T-helper 1 cell (primary cell): ENCODE measurements at places on chromosomes 3 and 15.

- no peak for DNase-seq
Measured at GRCh38 chr3:123085932-123086627, 19.3 kb downstream of the PDIA5 start.

DNA sequence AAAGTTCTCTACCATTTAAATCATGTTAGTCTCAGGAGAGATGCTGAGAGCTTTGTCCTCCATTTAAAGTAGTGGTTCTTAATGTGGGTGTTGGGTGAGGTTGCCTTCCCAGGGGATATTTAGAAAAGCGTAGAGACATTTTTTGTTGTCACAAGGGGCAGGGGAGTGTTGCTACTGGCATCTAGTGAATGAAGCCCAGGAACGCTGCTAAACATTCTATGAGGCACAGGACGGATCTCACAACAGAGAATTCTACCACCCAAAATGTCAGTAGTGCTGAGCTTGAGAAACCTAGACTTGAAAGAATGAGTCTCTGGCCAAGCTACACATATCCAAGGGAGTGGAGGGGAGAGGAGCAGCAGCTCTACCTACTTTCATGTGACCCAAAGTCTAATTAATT is 60.7 kb upstream of the CTNNB1 start:
- no peak for DNase-seq

GRCh38 chr3:23035927-23036640 is 167.0 kb upstream of the UBE2E2 start:
- no peak for DNase-seq

GRCh38 chr3:183968666-183969245 is 48.9 kb downstream of the ABCC5 start:
- DNase-seq, result no peak

GRCh38 chr15:96338074-96338765 is 7.7 kb downstream of the NR2F2 start:
- DNase-seq, result no peak

DNA sequence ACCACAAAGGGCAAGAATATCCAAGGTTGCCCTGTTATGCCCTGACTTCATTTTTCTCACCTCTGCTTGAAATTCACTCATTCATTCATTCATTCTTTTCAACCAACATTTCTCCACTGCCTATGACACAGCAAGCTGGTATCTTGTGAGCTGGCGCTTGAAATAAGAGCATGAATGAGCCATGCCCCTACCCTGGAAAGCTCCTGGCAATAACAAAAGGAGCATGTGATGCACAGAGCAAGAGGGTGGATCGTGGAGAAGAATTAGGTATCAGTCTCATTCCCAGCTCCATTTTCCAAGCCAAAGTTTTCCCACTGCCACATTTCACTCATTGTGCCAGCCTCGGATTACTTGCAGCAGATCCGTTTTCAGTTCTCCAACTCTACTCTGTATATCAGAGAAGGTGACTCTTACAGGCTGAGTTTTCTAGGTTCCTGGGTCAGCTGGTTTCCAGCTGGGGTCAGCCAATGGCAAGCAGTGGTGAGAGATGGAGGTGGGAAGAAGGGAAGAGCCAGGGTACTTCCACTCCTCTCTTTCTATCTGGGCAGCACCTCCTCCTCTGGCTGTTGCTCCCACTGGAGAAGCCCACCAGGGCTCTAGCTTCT is 144.8 kb downstream of the SUCLG2 start:
- DNase-seq, result no peak

DNA sequence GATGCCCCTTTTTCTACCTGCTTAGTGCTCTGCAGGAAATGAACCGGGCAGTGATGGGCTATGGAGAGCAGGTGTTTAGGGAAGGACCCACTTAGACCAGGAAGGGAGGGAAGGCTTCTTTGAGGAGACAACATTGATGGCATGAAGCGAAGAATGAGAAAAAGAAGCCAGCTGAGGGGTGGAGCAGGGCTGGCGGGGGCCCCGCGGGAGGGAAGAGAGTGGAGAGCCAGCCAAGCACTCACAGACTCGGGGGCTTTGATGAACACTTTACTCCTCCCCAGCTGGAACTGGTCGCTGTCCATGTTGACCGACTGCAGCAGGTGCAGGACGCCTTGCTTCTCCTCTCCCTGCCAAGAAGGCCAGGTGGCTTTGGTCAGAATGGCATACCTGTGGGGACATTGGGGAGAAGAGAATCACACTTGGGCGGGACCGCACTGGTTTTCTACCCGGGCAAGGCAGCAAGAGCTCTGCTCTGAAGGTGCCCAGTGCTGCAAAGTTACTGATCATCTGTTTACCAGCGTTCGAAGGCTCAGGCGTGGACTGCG is 28.4 kb upstream of the LDHAL6B start:
- no peak for DNase-seq

GRCh38 chr15:101135532-101136166 is 116.2 kb downstream of the CHSY1 start:
- DNase-seq, result peak; percentile 18

DNA sequence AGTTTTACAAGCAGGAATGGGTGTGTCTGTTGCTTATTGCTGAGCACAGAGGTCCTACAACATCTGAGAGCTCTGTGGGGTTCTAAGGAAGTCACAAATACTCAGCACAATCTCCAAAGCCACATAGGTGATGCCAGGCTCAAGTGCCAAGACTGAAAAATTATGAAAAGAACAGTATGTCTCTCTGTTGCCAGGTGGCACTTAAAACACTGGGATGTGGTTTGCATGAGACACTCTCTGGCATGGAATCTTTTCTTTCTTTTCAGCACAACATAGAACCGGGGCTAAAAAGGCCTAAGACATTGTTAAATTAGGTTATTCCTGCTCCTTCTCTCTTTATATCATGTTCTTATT is 127.3 kb upstream of the PRICKLE2 start:
- no peak for DNase-seq

- DNase-seq, result no peak
Measured at GRCh38 chr15:86237111-86237500, 157.4 kb downstream of the AGBL1 start.

DNA sequence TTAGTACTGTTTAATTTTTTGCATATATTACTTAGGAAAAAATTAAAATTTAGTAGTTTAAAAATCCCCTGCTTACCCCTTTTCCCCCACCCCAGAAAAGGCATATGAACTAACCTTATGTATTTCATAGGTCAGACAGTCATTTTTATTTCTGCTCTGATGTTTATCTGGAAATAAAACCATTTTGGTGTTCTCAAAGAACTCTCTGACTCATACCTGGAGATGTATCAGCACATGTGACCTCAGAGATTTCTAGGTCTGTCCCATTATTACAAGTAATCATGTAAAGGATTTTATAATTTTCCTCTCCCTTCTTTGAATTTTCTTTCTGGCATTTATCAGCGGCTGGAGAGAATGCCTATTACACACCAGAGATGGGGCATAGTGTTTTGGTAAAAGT is 14.1 kb upstream of the CCR8 start:
- no peak for DNase-seq

- DNase-seq, result no peak
Measured at GRCh38 chr3:122915300-122916055, 112.1 kb downstream of the SEMA5B start.

GRCh38 chr3:168431491-168431890 is 335.8 kb upstream of the GOLIM4 start:
- no peak for DNase-seq

DNA sequence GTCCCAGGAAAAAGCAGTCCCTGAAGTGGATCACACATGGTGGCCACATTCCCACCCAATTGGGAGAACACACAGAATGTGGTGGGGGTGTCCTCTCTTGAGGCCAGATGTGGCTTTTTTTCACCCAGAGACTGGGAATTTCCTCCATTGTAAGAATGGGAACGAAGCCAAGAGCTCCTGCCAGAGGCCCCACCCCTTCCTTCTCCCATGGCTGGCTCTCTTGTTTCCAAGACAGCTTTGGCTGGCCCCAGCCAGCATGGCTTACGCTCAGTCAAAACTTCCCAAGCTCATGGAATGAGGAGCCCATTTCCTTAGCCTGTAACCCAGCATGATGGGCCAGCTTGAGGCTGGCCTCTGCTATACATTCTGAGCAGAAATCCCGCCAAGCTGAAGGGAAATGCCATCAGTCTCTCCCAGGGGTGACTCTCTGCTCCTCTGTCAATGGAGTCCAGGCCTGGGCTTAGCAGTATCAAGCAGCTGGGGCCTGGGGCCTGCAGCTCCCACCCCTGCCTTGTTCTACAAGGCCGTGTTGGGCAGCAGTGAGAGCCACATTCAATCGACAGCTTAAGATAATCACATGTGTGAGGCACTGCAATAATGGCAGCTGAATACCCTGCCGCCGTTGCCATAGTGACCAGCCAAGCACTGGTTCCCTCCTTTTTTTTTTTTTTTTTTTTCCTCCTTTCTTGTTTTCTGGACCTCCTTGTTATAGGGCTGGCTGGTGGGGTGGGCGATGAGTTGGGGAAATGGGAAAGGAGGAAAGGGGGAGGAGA is 142.4 kb downstream of the EPHB1 start:
- no peak for DNase-seq

DNA sequence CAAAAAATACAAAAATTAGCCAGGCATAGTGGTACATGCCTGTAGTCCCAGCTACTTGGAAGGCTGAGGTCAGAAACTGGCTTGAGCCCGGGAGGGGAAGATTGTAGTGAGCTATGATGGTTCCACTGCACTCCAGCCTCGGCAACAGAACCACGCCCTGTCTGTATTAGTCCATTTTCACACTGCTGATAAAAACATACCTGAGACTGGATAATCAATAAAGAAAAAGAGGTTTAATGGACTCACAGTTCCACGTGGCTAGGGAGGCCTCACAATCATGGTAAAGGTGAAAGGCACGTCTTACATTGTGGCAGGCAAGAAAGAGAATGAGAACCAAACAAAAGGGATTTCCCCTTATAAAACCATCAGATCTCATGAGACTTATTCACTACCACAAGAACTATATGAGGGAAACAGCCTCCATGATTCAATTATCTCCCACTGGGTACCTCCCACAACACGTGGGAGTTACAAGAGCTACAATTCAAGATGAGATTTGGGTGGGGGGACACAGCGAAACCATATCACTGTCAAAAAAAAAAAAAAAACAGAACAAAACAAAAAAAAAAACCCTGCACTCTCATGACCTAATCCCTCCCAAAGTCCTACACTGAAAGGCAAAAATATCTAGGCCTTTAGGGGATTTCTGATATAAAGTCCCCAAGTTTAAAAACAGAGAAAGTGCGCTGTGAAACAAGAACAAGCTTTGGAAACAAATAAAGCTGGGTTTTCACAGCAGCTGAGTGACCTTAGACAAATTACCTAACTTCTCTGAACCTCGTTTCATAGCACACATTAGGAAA is 224.7 kb downstream of the IGSF11 start:
- DNase-seq, result no peak

DNA sequence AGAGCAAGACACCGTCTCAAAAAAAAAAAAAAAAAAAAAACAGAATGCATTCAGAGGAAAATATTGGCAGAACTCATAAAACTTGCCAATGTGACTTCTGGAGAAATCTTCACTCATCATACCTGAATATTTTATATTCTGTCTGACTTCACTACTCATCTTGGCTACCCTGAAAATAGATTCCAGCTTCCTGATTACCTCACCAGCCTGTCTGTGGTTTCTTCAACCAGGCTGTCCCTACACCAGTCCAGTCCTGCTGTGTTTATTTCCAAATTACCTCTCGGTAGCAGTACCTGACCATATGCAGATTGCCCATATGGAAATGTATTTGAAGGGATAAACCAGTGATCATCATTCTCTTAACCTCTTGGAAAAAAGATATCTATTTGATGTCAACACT is 9.3 kb upstream of the P3H2 start:
- no peak for DNase-seq

DNA sequence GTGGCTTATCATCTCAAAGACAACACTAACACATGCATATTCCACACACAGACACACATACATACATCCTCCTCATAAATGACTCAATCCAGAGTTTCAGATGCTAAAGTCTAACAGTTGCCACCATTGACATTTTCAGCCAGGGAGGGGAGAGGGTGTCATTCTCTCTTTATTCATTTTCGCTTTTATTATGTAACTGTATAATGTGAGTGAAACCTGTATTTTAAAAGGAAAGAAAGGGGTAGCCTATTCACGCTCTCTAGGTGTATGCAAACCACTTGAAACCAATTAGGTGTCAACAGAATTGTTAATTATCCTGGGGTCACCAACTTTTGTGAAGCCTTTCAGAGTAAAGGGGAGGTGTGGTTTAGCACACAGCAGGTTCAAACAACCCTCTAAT is 1282.9 kb downstream of the ROBO2 start:
- DNase-seq, result no peak

- DNase-seq, result no peak
Measured at GRCh38 chr15:69756440-69756839, 303.8 kb downstream of the RPLP1 start.

DNA sequence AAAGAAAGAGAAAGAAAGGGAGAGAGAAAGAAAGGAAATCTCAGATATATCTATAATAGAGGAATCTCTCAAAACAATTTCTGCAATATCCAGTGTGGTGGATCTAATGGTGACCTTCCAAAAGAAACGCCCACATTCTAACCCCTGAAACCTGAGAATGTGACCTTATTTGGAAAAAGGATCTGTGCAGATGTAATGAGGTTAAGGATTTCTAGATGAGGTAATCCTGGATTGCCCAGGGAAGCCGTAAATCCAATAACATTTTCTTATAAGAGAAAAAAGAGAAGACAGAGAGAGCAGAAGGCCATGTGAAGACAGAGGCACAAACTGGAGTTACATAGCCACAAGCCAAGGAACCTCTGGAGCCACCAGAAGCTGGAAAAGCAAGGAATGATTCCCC is 307.6 kb downstream of the ZBTB20 start:
- no peak for DNase-seq

DNA sequence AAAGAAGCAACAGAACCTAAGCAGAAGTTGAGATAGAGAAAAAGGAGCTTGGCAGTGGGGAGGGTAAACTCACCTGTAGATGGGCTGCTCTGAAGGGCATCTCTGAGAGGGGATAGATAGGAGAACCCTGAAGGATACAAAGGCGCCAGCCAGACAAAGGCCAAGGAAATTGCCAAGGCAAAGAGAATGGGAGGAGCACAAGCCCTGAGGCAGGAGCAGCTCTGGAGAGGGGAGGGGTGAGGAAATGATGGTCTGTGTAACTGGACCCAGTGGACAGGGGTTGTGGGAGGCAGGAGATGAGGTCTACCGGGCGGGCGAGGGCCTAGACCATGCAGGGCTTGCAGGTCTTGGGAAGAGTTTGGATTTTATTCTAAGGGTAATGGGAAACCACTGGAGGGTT is 2.3 kb upstream of the PDIA5 start:
- no peak for DNase-seq

DNA sequence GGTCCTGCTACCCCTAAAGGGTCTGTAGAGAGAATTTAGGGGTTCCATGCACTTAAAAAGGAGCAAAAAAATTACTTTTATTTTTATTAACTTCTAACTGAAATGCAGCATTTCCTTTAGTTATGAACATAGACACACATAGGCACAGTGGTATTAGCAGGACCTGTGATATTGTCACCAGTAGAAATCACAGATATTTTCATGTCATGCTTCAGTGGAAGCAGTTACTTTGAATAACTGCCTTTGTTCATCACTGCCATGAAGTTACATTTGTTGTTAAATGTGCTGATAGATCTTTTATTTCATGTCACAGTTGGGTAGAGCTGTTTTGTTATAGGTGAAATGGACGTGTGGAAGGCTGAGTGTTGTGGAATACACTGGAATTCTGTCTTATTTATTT is 37.4 kb downstream of the TRAK1 start:
- DNase-seq, result no peak
